HCT116 (cell line): ENCODE measurements at places on chromosomes 2 and 18.

DNA sequence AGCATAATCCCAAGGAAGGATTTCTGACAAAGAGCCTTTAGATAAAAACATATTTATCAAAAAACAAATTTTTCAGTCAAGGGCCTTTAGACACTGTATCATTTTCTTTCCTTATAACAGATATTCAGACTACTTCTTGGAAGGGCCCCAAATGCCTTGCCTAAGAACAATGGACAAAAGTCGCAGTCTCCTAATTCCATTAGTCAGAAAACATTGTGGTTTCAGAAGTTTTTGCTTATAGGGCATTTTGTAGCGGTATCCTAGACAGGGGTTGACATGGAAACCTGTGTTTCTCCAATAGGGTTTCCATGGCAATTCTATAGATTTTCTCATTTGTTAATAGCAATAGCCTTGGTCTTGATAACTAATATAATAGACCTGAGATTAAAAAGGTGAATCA lies 36.7 kb upstream of the AGPS start:
- DNase-seq, result no peak

DNA sequence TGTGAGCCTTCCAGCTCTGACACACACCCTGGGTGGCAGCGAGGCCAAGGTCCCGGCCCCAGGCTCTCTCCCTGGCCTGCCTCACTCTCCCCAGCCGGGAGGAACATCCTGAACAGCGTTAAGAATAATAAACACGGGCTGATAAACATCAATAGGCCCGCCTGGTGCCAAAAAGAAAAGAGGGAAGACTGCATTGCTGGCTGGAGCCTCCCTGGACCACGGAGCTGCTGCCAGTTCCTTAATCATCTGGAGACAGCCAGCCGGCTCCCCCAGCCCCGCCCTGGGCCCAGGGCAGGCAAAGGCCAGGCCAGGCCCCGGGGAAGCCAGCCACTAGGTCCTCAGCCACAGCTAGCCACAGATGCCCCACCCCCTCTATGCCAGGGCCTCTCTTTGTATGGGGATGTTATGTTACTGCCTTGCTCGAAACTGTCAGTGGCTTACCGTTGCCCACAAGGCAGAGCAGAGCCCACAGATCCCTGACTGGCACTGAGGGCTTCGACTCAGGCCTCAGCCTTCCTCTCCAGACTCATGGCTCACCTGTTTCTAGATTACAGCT lies 293.7 kb downstream of the DYSF start:
- DNase-seq, result no peak

GRCh38 chr2:108548208-108549003 lies 14.1 kb downstream of the LIMS1 start:
- DNase-seq, result no peak

GRCh38 chr2:165248238-165248637 lies 9.0 kb downstream of the SCN2A start:
- no peak for DNase-seq

DNA sequence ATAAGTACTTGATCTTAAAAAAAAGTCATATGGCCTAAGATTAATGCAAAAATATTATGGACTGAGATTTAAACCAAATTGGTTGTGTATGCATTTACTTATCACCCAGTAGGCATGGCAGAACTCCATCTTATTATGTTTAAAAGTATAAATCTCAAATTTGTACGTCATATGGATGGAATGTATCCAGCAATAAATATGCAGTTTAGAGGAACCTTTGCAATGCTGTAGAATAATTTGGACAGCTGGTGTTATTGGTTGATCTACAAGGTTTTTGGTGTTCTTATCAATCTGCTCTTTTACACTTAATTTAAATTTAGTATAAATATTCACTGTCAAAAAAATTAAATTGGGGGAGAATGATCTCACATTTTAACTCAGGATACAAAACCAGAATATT lies 640.2 kb downstream of the SATB2 start:
- no peak for DNase-seq

DNA sequence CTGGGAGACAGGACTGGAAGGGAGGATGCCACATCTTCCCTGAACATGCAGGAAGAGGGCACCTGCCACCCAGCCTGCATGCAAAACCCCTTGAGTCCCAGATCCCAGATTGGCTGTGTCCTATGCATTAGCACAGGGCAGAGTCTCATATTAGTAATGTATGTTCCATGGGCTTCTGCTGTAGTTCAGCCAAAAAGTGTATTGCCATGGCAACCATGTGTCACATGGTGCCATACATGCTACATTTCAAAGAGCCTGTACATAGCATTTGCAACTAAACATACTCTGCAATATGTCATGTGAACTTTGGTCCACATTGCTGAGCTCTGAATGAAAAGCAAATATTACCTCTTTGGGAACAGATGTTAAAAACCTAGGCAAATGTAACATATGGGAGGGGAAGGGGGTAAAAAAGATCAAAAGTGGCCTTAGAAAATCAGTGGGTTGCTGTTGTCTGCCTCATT lies 78.4 kb downstream of the DPP4 start:
- DNase-seq, result no peak
